Stimulated activated CD8-positive, alpha-beta memory T cell treated with anti-CD3 and anti-CD28 coated beads, Interleukin-4, amount 100 ng/mL, for 1 hour (primary cell): ENCODE measurements at places on chromosomes 12 and 14.

- peak; percentile 27 for DNase-seq
Measured at GRCh38 chr12:3752096-3752709, 706 bp downstream of the CRACR2A start.

DNA sequence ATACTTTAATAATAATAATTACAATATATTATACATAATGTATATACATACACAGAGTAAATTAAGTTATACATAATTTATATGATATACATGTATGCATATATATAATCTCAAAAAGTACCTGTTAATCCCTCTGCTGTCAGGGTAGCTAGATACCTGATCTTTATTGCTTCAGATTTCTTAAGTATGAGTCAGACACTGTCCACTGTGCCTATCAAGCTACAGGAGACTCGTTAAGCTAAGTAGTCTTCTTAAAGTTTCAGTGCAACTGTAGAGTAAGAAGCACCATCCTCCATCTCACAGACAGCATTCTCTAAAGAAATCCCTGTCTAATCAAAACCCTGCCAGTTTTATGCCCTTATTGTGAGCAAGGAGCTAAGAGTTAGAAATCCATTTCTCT lies 428.7 kb downstream of the RERGL start:
- no peak for DNase-seq

- DNase-seq, result no peak
Measured at GRCh38 chr12:62448436-62448835, 18.2 kb upstream of the MON2 start.

GRCh38 chr12:75542942-75543341 lies 31.5 kb upstream of the KRR1 start:
- no peak for DNase-seq

- no peak for DNase-seq
Measured at GRCh38 chr12:61385771-61386170, 874.4 kb upstream of the USP15 start.

- DNase-seq, result no peak
Measured at GRCh38 chr12:92762773-92763172, 60.0 kb downstream of the PLEKHG7 start.

DNA sequence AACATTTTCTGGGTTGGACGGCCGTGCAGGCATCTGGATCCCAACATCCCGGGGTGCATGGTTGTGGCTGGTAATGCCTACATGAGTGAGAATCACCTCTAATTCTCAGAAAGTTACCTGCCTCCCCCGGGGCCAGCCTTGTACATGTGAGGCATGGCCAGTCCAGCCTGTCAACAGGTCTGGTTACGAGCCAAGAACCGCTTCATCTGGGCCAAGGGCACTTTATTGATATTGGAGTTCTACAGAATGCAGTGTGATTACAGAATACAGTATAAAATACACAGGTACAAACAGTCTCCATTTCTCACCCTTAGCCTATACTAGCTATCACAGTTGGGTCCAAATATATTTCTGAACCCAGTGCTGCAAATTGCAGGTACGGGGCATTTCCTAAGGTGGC lies 84.9 kb upstream of the EVL start:
- no peak for DNase-seq

DNA sequence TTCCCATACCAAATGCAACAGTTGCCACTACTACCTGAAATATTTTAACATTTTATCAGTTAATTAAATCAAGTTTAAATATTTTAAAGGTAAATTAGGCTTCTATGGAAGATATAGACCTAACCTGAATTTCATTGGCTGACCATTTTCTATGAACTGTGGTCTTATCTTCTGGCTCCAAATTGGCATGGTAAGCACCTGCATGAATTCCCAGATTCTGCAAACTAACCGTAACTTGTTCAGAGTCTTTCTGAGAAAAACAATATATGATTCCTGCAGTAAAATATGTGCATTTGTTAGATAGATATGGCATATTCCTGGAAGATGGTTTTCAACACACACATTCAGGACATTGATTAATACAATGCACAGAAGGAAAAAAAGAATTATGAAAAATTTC lies 25.9 kb downstream of the RECQL start:
- no peak for DNase-seq

DNA sequence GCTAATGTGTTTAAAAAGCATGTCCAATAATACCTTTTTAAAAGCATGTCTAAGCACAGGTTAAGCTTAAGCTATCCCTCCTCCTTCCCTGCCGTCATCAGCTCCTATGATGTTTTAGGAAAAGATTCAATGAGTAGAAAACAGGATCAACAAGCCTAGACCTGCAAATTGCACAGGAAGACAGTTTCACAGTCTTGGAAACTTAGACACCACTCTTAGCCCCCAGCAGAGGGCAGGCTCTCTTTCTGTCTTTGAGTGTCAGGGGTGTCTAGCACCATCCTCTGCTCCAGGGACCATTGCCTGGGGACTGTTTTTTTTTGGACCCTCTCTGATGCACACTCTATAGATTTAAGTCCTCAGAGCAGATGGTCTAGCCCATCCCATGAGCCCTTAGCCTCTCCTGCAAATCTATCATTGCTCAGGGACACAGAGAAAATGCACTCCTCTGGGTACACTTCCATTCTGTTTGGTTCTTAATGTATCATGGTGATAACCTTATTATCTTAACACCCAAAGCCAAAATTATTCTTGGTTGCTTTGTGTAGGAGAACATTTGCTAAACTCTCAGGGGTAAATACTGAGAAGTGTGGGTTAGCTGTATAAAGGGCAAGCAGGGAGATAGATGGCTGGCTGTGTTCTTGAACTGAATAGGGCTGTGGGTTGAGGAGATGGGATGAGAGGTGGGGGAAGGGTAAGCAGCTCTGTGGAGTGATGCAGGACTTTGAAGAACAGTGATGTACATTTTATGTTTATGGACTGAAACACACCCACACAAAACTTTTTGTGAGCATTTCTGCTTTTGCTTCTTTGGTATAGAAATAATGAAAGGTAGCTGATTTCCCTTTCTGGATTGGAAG lies 259.9 kb upstream of the DDHD1 start:
- no peak for DNase-seq

- no peak for DNase-seq
Measured at GRCh38 chr14:101534198-101534597, 27.1 kb upstream of the DIO3 start.

- no peak for DNase-seq
Measured at GRCh38 chr14:55276736-55277135, 5.5 kb downstream of the FBXO34 start.

GRCh38 chr12:103547929-103548328 lies 39.1 kb upstream of the STAB2 start:
- no peak for DNase-seq

- DNase-seq, result no peak
Measured at GRCh38 chr14:68786491-68787091, 6.3 kb downstream of the ZFP36L1 start.

DNA sequence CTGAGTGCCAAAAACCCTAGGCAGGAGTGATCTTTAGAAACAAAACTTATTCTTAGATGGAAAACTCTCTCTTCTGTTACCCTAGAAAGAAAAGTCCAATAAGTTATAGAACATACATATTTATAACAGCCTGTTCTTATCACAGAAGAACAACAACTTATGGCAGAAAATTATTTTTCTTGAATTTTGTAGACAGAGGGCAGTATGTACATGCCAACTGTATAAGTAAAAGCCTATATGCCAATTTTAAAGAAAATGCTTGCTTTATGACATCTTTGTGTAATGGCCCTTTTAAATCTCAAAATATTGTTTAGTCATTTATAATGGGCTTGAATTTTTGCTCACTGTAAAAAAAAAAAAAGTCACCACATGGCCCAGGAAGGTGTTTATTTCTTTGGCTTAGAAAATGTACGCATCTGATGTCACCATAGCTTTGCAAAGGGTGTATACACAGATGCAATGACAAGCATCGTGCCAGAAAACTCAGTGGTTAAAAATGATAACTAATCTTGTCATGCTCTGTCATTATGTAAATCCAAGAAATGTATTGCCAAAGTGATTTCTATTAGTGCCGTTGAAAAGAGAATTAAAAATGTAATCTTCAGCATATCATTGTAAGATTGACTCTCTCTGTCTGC lies 38.3 kb upstream of the GRIP1 start:
- DNase-seq, result no peak

DNA sequence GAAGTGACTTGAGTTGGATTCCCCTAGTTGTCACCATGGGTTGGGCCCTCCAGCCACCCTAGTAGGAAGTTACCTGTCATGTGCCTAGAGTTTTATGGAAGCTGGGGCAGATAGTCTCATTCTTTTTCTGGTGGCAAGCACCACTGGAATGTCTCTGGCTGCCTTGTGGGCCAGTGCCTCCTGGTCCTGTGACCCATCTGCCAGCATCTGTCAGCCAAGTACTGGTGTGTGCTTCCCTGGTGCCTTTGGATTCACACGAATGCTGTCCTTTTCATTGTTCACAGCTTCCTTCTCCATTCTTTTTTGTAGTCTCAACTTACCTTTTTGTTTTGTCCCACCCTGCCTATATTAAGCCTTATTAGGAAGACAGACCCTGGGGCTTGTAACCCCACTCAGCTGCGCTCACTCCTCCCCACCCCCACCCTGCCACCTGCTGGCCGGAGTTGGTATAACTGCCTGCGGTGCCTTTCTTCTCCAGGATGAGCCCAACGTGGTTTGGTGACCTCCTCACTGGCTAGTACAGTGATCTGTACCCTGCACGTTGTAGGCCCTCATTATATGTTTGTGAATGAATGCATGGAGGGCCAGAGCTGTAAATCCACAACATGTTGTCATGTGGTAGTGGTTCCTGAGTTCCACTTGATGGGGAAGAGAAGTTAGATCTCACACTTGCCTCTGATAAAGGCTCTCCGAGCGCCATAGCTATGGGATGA lies 125.7 kb downstream of the TSPAN9 start:
- peak; percentile 16 for DNase-seq

DNA sequence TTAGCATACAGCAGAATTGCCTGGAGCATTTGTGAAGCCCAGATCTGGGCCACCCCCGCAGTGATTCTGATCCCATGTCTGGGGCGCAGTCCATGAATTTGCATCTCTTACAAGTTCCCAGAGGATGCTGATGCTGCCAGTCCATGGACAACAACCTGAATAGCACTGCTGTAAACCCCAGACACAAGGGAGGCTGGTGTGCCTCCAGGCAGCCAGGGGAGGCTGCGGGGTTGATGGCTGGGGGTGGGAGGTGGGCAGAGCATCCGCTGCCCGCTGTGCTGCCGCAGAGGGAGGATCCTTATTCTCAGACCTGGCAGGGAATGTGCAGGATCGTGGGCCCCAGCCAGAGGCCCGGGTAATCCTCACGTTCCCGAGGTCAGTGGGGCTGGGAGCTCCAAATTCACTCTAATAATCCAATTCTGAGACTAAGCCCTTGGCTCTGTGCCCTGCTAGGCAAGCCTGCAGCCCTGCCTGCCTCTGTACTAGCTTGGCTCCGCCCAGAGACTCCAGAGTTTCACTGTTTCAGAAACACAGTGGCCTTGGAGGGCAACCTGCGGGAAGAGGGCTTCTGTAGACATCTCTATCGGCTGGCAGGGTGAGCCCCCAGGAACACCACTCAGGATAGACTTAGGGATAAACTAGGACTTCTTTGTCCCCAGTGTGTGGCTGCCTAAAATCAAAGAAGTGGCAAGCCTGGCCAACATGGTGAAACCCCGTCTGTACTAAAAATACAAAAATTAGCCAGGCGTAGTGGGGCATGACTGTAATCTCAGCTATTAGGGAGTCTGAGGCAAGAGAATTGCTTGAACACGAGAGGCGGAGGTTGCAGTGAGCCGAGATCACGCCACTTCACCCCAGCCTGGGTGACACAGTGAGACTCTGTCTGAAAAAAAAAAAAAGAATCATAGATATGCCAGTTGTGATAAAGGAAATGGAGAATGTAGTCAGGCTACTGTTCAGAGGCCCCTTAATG lies 17.8 kb upstream of the MLEC start:
- no peak for DNase-seq

DNA sequence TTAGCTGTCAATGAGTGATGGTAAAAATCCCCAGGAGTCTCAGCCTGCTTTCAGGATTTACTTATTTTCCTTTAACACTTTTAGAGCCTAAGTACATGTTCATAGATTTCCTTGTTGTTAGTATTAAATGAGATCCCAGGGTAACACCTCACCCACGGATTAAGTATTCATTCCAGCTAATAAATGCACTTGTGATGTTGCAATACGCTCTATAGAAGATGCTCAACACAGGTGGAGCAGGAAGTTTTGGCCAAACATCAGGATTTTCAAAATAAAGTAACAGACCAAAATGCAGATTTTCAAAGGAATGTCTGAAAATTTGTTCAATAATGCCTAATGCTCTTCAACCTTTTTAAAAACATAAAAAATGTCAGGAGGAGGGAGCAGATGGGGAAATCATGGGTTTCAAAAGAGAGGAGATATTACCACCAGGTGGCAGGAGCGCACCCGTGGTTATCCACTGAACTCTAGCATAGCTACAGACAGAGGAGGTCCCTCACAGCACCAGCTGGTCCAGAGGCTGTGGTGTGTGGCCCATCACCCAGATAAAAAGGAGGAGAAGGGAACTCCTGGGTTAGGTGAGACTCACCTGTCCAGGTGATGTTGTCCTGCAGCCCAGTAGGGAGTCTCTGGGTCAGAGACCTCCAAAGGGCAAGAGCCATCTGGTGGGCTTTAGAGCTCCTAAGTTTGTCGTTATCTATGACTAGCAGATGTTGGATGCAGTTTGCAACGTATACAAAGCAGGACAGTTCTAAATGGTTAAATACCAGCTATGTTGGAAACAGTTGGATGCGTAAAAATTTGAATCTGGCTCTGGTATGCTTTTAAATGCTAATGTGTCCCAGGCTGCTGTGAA lies 1158.4 kb upstream of the TMEM132C start:
- no peak for DNase-seq

- no peak for DNase-seq
Measured at GRCh38 chr12:41769810-41770209, 374.9 kb downstream of the GXYLT1 start.

- DNase-seq, result no peak
Measured at GRCh38 chr14:36504771-36505175, 15.3 kb downstream of the NKX2-1 start.

DNA sequence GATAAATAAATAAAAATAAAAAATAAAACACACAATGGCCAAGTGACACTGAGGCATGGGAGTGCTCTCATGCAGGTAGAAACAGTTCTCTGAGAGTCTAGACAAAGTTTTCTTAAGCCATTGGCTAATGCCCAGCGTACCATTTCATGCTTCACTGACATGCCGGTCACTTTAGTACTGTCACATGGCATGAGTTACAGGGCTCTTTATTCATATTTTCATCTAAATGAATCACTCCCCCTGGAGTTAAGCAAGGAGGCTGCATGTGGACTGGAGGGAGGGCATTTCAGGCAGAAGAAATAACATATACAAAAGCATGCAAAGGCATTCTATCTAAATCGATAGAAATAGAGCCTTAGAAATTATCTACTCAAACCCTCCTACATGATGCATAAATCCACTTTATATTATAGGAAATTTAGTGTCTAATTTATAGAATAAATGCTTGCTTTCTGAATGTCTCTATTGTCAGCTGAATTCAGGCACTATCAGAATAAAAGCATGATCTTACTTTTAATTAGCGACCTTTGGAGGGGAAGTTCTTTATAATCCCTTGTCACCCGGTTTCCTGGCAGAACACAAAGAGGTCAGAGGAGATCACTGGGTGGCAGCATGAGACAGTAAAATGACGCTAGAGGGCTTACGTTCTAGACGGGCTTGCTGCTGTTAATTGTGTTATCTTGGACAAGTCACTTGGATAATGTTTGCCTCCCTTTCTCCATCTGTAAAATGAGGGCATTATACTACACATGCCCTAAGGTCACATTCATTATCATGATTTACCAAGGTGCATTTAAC lies 17.5 kb downstream of the DYRK4 start:
- DNase-seq, result no peak
